ENCODE measurements at places on chromosomes 12 and 14. TPM values are rescaled to one million over a fixed set of nuclear protein-coding genes. Genes with fewer than 3 reads are reported as not detected.
A peak's percentile ranks its signal among the peaks of the same experiment; 100 is the strongest.

Gene CAPZA3
- total RNA-seq = not detected

Gene BEGAIN
- total RNA-seq = 4.5 TPM

GRCh38 chr14:54211551-54212308 is 185.1 kb upstream of the CDKN3 start:
- DNase-seq = no peak
- H3K4me1 ChIP-seq = no peaks in the 10 kb centered on the region
- H3K4me3 ChIP-seq = no peak overlapping the region
- H3K27me3 ChIP-seq = peaks cover 36% of the 10 kb centered on the region
- no peak overlapping the region for H3K27ac ChIP-seq
- no peaks in the 10 kb centered on the region for H3K36me3 ChIP-seq

- no peaks in the 10 kb centered on the region for H3K27me3 ChIP-seq
- H3K4me3 ChIP-seq = no peak overlapping the region
- DNase-seq = no peak
- peak overlapping the region; percentile 59 for H3K27ac ChIP-seq
Observed at GRCh38 chr14:55347040-55347439, 64.6 kb downstream of the ATG14 start.

Gene TMEM179
- total RNA-seq = not detected

- H3K27me3 ChIP-seq = peaks cover 64% of the 10 kb centered on the region
- H3K36me3 ChIP-seq = no peaks in the 10 kb centered on the region
- no peak overlapping the region for H3K4me3 ChIP-seq
Observed at GRCh38 chr12:5073853-5074252, 30.2 kb downstream of the KCNA5 start.

- no peak overlapping the region for H3K27ac ChIP-seq
- H3K4me3 ChIP-seq = no peak overlapping the region
- DNase-seq = no peak
- H3K36me3 ChIP-seq = peaks cover under 1% of the 10 kb centered on the region
Observed at GRCh38 chr12:28776220-28776619, 372.9 kb upstream of the FAR2 start.

GRCh38 chr12:120264904-120265472 is 542 bp downstream of the PXN start:
- no peaks in the 10 kb centered on the region for H3K27me3 ChIP-seq
- peak overlapping the region; percentile 98 for H3K27ac ChIP-seq
- peak overlapping the region; percentile 99 for H3K4me3 ChIP-seq
- no peak for DNase-seq
- H3K36me3 ChIP-seq = peaks cover 8% of the 10 kb centered on the region

Gene RNF212B
- total RNA-seq = 0.89 TPM

Gene IL23A
- total RNA-seq = 49.8 TPM

GRCh38 chr12:22262309-22262708 is 72.2 kb downstream of the ST8SIA1 start:
- peaks cover 8% of the 10 kb centered on the region for H3K36me3 ChIP-seq
- H3K4me3 ChIP-seq = no peak overlapping the region
- peaks cover 15% of the 10 kb centered on the region for H3K4me1 ChIP-seq

Gene SRRM4
- not detected for total RNA-seq

GRCh38 chr12:20183563-20183962 is 184.8 kb upstream of the PDE3A start:
- H3K4me3 ChIP-seq = no peak overlapping the region
- no peak for DNase-seq
- H3K36me3 ChIP-seq = no peaks in the 10 kb centered on the region
- H3K27me3 ChIP-seq = peaks cover 5% of the 10 kb centered on the region

Gene SCN8A
- 0.47 TPM for total RNA-seq

GRCh38 chr12:97800561-97800960 is 338.0 kb downstream of the RMST start:
- no peak for DNase-seq
- H3K27ac ChIP-seq = no peak overlapping the region
- no peaks in the 10 kb centered on the region for H3K4me1 ChIP-seq
- no peak overlapping the region for H3K4me3 ChIP-seq

DNA sequence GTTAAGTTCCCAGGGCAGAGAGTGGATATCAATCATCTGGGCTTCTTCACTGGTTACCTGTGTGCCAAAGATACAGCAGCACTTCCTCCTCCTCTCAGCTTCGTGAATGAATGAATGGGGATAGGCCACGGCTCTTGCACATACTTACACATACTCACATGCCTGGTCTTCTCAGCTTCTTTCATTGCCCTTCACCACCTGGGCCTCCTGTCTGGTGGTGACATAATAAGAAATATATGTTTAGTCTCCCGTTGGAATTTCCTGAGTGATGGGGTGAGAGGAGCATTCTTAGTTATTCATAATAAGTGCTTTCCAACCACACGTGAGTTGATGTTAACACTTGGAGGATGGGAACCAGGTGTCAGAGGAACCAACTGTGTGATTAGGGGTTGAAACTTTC is 268.1 kb upstream of the RMST start:
- H3K4me1 ChIP-seq = no peaks in the 10 kb centered on the region
- DNase-seq = no peak
- no peak overlapping the region for H3K4me3 ChIP-seq
- H3K27ac ChIP-seq = no peak overlapping the region

DNA sequence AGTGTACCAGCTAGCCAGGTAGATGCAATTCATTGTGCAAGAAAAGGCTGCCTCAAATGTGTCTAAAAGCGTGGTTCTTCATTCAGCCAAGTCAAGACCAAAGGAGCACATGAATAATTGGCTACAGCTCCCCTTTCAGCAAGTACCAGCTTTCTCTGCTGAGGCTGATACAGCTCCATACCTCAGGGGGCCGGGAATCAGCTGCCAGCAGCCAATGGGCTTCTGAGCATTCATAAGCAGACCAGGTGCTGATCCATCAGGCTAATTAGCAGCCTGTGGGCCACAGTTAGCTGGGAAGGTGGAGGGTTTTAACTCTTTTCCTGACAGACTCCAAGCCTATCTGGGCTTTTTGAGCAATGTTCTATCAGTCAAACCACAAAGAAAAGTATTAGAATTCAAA is 264.7 kb downstream of the APAF1 start:
- peaks cover 24% of the 10 kb centered on the region for H3K27me3 ChIP-seq
- H3K36me3 ChIP-seq = no peaks in the 10 kb centered on the region
- H3K4me1 ChIP-seq = no peaks in the 10 kb centered on the region
- no peak overlapping the region for H3K27ac ChIP-seq
- no peak overlapping the region for H3K4me3 ChIP-seq
- DNase-seq = no peak

GRCh38 chr14:103910262-103910935 is 17.9 kb upstream of the TDRD9 start:
- peak overlapping the region; percentile 84 for H3K4me3 ChIP-seq
- H3K27me3 ChIP-seq = peaks cover 7% of the 10 kb centered on the region
- H3K27ac ChIP-seq = peak overlapping the region; percentile 72
- peak; percentile 53 for DNase-seq

- peaks cover 2% of the 10 kb centered on the region for H3K36me3 ChIP-seq
- no peak for DNase-seq
- H3K4me1 ChIP-seq = no peaks in the 10 kb centered on the region
- peaks cover 45% of the 10 kb centered on the region for H3K27me3 ChIP-seq
- no peak overlapping the region for H3K4me3 ChIP-seq
- H3K27ac ChIP-seq = no peak overlapping the region
Observed at GRCh38 chr12:63869656-63870055, 25.2 kb downstream of the SRGAP1 start.

GRCh38 chr12:89873745-89874144 is 165.1 kb upstream of the ATP2B1 start:
- no peak overlapping the region for H3K27ac ChIP-seq
- no peaks in the 10 kb centered on the region for H3K36me3 ChIP-seq
- H3K4me1 ChIP-seq = peaks cover 9% of the 10 kb centered on the region
- H3K4me3 ChIP-seq = no peak overlapping the region
- H3K27me3 ChIP-seq = no peaks in the 10 kb centered on the region

Gene OLR1
- total RNA-seq = 0.15 TPM

DNA sequence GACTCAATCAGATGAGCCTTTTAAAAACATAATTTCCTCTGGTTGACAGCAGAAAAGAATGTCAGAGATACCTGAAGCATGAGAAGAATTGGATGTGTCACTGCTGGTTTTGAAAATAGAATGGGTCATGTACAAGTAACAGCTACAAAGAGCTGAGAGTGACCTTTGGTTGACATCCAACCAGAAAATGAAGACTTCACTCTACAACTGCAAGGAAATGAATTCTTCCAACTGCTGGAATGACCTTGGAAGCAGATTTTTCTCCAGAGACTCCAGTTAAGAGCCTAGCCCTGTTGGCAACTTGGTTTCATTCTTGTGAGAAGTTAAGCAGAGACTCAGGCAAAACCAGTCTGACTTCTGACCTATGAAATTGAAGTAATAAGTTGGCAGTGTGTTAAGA is 505.9 kb downstream of the SLC16A7 start:
- no peaks in the 10 kb centered on the region for H3K4me1 ChIP-seq
- DNase-seq = no peak
- no peak overlapping the region for H3K4me3 ChIP-seq
- H3K27ac ChIP-seq = no peak overlapping the region
- no peaks in the 10 kb centered on the region for H3K27me3 ChIP-seq

Gene ACOT6
- not detected for total RNA-seq

DNA sequence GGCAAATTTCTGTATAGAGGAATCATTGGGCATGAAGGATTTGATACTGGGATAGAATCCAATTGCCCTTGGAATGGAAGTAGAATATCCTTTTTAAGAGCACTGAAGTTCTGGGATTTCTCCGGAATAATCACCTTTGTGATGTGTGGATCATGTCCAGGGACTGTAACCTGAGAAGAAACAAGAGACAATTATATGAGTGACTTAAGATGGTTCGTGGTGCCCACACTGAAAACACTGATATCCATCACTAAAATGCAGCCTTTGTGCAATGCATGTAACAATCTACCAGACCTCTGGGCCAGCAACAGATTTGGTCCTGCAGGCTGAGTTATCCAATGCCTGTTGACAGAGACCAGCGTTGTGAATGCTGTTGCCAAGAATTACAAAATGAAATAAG is 48.5 kb downstream of the MDM2 start:
- H3K27ac ChIP-seq = no peak overlapping the region
- no peaks in the 10 kb centered on the region for H3K36me3 ChIP-seq
- no peak overlapping the region for H3K4me3 ChIP-seq
- DNase-seq = no peak
- H3K27me3 ChIP-seq = peaks cover 5% of the 10 kb centered on the region
- no peaks in the 10 kb centered on the region for H3K4me1 ChIP-seq

- no peak overlapping the region for H3K27ac ChIP-seq
- H3K4me3 ChIP-seq = no peak overlapping the region
- DNase-seq = no peak
- H3K4me1 ChIP-seq = peaks cover 20% of the 10 kb centered on the region
- H3K36me3 ChIP-seq = no peaks in the 10 kb centered on the region
Observed at GRCh38 chr12:68122236-68122920, 37.2 kb downstream of the IFNG start.

DNA sequence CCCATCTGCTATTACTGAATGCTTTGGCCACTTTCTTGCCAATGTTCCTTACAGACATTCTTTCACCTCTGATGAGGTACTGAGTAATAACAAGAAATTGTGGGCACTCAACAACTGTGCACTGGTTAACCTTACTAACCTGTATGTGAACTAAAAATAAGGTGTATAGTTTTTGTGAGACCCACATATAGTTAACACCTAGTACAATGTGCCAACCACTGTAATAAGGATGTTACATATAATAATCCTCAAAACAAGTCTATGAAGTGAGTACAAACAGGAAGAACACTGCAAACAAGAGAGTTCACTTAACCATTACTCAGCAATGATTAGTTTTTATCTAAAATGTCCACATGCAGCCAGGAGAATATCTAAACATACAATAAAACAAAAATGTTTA is 4.5 kb downstream of the DDHD1 start:
- DNase-seq = no peak
- peaks cover 9% of the 10 kb centered on the region for H3K36me3 ChIP-seq
- no peaks in the 10 kb centered on the region for H3K27me3 ChIP-seq
- peak overlapping the region; percentile 45 for H3K4me3 ChIP-seq
- peak overlapping the region; percentile 98 for H3K27ac ChIP-seq

Gene KRT6B
- total RNA-seq = not detected

DNA sequence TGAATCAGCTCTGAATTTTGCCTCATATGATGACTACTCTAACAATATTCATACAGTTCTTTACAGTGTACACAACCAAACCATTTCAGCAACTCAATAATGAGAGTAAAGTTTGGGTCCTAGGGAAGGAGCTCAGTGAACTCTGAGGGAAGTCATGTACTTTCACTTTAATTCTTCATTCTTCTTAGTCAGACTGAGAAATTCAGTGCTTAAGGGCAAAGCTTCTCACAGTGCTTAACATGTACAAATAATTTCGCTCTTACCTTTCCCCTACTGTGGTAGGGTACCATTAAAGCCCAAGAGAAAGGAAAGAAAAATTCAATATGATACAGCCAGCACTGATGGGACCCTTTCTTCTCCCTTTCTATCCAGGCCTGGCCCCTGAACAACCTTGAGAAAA is 435.0 kb downstream of the NELL2 start:
- H3K4me1 ChIP-seq = no peaks in the 10 kb centered on the region
- no peak for DNase-seq
- H3K4me3 ChIP-seq = no peak overlapping the region

GRCh38 chr14:21426692-21427091 is 29.2 kb downstream of the CHD8 start:
- H3K4me3 ChIP-seq = no peak overlapping the region
- no peaks in the 10 kb centered on the region for H3K27me3 ChIP-seq
- H3K4me1 ChIP-seq = peaks cover 2% of the 10 kb centered on the region
- H3K27ac ChIP-seq = no peak overlapping the region

DNA sequence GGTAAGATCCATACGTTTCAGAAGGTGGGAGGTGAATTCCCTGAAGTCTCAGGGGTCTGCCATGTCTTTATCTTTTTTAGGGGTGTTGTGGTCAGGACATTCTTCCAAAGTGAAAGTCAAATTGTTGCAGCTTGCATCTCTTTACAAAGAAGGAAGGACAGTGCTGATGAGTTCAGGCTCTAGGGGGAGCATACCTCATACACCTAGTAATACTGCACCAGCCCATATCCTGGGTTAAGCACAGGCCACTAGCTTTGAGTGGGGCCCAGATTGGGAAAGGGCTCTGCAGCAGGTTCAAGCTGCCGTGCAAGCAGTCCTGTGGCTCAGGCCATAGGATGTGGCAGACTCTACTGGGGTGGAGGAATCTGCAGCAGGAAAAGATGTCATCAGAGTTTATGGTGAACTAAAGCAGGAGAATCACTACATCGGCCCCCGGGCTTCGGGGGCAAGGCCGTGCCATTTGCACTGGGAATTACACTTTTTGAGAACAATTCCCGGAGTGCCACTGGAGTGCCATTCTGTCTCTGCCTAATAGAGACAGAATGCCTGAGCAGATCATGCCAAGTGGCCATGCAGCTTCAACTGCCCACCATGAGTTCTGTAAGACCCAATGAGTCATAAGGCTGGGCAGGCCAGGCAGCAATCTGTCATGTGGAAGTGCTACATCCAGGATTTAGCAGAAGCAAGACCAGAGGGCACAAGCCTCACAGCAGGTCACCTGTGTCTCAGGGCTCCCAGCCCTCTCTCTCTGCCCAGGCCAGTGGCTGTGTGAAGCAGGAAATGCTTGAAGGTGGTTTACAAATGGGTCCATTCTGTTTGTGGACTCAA is 32.3 kb downstream of the DIO3 start:
- no peak for DNase-seq
- H3K36me3 ChIP-seq = peaks cover 3% of the 10 kb centered on the region
- H3K27me3 ChIP-seq = no peaks in the 10 kb centered on the region
- peaks cover 23% of the 10 kb centered on the region for H3K4me1 ChIP-seq
- no peak overlapping the region for H3K4me3 ChIP-seq
- no peak overlapping the region for H3K27ac ChIP-seq

Gene OR4M1
- total RNA-seq = not detected

Data from T-helper 17 cell (primary cell).